T-cell (primary cell): ENCODE measurements at places on chromosomes 4 and X.

DNA sequence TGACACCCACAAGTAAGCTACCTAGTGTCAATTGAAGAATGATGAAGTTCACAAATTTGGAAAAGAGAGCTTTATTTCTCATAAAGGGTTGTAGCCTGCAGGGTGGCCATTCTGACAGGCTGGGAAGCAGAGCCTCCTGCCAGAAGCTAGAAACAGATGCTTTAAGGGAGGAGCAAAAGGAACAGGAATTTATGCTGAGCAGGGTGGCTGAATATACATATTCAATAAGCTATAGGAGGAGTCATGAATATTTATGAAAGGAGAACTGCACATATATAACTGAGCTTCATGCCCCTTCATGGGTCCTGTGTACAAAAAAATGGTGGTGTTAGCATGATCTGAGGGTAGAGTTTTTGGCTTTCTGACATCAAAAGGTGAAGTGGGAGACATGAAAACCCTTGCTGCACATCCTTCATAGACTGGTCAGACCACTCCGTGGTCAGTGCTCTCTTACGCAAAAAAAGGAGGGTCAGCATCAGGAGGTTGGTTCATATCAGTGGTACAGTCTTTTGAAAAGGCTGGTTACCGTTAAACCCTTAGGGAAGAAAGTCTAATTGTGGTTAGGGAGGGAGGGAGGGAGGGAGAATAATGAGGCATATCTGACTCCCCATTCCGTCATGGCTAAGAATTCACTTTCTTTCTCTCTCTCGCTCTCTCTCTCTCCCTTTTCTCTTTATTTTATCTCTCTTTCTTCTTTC is 121.4 kb downstream of the LUZP4 start:
- no peaks in the 10 kb centered on the region for H3K4me1 ChIP-seq
- no peak for DNase-seq
- H3K27me3 ChIP-seq, result no peaks in the 10 kb centered on the region
- no peak overlapping the region for H3K27ac ChIP-seq
- no peak overlapping the region for H3K4me3 ChIP-seq

DNA sequence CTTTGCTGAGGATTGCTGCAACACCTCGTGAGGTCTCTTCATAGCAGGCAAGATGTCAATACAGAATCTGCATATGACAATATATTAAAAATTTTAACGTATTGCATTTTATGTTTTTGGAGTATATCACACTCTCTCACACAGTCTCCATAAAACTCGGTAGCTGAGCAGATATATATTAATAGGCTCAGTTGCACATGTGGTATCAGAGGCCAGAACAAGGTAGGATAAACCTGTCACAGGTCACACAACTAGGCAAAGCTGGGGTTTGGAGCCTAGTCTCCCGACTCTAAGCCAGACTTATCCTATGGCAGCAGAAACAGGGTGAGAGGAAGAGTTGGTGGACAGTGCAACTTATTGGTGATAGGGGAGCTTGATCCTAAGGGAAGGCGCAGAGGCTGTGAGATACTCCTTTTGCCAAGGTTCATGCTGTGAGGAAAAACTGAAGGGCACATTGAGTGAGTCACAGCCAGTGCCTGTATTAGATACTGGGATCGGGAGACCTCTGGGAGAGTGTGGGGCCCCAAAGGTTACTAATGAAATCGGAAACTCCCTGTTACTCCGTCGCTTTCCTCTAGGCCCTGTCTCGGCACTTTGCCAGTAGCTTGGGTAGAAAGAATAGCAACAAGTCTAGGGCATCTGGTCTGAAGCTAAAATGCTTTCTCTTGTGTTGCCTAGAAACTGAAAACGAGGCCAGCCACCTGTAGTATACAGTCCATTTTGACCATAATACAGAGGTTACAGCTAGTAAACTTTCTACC is 195.7 kb downstream of the ARHGAP10 start:
- no peak for DNase-seq
- no peaks in the 10 kb centered on the region for H3K4me1 ChIP-seq
- H3K4me3 ChIP-seq, result no peak overlapping the region
- no peaks in the 10 kb centered on the region for H3K36me3 ChIP-seq
- no peaks in the 10 kb centered on the region for H3K27me3 ChIP-seq

DNA sequence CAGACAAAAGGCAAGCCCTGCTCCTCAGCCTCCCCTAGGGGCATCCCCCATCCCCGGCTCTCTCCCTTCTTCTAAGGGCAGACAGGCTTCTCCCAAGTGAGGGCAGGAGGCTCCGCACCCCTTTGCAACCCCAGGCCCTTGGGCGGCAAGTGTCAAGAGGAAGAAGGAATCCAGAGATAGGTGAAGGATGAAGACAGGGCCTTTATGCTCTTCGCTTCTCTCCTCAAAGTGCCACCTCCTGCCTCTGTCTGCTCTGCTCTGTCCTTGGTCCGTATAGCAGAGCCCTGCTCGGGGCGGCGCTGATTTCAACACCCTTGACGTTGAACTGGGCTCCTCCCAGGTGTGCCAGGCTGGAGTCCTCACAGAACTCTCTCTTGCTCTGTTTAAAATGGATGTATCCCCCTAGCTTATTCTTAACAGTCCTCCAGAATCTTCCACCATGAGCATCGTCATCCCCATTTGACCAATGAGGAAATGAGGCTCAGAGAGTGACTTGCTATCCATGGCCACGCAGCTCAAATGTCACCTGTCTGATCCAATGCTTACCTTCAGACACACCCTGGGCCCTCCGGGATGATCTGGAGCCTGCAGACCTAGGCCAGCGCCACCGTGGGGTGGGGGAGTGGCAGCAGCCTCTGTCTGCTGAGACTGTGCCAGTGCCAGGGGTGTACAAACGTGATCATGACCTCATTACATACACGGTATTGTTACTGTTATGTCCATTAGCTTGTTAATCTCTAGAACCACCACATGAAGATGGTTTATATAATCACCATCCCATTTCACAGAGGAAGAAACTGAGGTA is 99.8 kb downstream of the PHKA2 start:
- H3K27ac ChIP-seq, result no peak overlapping the region
- H3K4me3 ChIP-seq, result no peak overlapping the region
- no peak for DNase-seq
- H3K4me1 ChIP-seq, result peaks cover 33% of the 10 kb centered on the region

- H3K4me3 ChIP-seq, result no peak overlapping the region
- H3K36me3 ChIP-seq, result peaks cover 3% of the 10 kb centered on the region
- H3K27me3 ChIP-seq, result no peaks in the 10 kb centered on the region
- no peak overlapping the region for H3K27ac ChIP-seq
Observed at GRCh38 chr4:145884775-145885174, 53.8 kb downstream of the ZNF827 start.

DNA sequence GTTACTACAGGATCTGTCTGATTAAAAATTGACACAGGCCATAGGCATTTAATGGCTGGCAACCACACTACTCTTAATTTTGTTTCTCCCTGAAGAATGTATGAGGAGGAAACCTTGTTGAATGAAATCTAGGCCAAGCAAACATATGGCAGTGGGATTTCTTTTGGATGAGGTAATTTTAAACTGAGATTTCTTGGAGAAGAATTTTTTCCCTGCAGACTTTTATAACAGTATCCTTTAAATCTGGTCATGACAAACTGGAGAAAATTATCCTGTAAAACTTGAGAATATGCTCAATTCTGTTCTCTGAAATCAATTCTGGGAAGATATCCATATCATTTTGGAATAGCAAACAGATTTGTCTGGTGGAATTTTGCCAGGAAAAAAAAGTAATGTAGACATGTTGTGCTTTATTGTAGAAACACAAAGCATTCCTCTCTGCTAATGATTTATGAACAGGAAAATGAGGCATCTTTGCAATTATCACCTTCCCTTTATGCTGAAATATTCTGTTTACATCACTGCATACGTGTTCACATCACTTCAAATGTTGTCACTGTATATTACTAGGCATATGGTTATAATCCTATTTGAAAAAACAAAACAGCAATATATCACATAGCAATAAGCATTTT is 108.3 kb upstream of the ARSJ start:
- DNase-seq, result no peak
- H3K4me1 ChIP-seq, result no peaks in the 10 kb centered on the region
- H3K36me3 ChIP-seq, result no peaks in the 10 kb centered on the region
- H3K4me3 ChIP-seq, result no peak overlapping the region

DNA sequence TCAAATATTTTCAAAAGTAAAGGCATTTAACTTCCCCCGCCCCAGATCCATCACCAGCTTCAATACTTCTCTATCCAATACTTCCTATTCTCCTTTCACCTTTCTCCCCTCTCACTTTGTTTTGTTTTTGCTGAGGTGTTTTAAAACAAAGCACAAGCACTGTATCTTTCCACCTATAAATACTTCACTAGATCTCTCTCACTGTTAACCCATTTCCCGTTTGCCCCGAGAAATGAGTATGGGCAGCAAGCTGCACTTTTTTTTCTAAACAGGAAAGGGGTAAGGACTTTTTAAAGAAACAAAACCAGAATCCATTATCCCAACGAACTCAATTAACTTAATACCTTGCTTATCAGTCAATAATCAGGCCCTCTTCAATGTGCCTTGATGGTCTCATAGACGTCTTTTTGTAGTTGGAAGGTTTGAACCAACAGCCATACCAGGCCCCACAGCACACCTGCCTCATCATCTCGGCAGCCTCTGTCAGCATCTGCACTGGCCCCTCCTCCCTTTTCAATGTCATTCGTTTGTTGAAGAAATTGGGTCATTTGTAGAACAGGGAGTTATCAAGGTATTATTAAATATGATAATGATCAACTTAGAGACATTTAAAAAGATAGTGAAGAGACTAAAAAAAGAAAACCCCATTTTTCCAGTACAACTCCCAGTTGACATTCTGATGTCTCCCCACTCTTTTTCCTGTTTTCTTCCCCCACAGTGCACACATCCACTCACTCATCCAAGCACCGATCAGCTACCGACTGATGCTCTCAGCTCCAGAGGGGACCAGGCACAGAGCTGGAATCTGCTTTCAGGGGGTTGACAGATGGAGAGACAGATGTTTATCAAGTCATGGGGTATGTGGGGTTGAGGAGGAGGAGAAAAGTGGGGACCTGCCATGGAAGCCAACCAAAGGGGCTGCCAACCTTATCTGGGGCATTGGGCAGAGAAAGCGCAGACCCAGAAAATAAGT is 25.8 kb downstream of the CRMP1 start:
- H3K27me3 ChIP-seq, result peaks cover 21% of the 10 kb centered on the region
- H3K4me1 ChIP-seq, result peaks cover 4% of the 10 kb centered on the region
- H3K4me3 ChIP-seq, result no peak overlapping the region

- H3K4me3 ChIP-seq, result no peak overlapping the region
- no peak for DNase-seq
- H3K27ac ChIP-seq, result no peak overlapping the region
- peaks cover 8% of the 10 kb centered on the region for H3K4me1 ChIP-seq
Observed at GRCh38 chr4:7074426-7074825, 6.6 kb upstream of the GRPEL1 start.

- H3K4me1 ChIP-seq, result no peaks in the 10 kb centered on the region
- DNase-seq, result no peak
- H3K4me3 ChIP-seq, result no peak overlapping the region
- peaks cover 3% of the 10 kb centered on the region for H3K27me3 ChIP-seq
- no peaks in the 10 kb centered on the region for H3K36me3 ChIP-seq
Observed at GRCh38 chr4:99471349-99471748, 36.2 kb upstream of the ADH7 start.

GRCh38 chr4:180560896-180561295 is 1682.3 kb upstream of the TENM3 start:
- no peaks in the 10 kb centered on the region for H3K27me3 ChIP-seq
- no peaks in the 10 kb centered on the region for H3K36me3 ChIP-seq
- DNase-seq, result no peak
- no peaks in the 10 kb centered on the region for H3K4me1 ChIP-seq

DNA sequence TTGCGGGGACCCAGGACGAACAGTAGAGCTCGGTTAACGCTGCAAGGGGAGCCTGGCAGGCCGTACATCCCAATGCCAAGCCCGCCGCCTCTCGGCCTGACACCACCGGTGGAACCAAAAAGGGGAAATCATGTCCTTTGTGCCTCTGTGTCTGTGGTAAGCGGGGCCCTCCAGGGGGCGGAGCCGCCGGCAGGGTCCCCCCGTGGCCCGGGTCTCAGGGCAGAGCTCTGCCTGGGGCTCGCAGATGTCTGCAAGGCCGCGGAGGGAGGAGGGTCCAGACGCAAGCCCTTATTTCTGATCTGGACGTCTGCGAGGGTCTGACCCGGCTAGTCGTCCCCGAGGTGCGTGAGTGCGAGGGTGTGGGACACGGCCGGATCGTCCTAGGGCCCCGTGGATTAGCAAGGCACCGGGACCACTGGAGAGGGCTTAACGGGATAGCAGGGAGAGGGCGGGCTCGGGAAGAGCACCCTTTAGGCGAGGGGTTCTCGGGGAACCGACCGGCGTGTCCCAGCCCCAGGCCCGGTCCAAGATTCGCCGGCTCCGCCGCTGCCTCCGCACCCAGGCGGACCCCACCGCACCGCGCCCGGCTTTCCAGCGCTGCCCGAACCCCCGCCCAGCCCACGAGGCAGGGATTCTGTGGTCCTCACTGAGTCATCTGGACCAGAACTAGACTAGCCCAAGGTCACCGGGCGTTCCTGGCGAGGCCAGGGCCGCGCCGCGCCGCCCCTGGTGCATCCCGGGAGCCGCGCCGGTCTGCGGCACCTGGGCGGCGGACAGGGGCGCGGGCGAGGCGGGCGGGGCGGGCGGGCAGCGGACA is 863 bp upstream of the FAM193A start:
- no peaks in the 10 kb centered on the region for H3K36me3 ChIP-seq
- H3K27me3 ChIP-seq, result peaks cover 3% of the 10 kb centered on the region
- peaks cover 29% of the 10 kb centered on the region for H3K4me1 ChIP-seq
- peak overlapping the region; percentile 63 for H3K27ac ChIP-seq
- H3K4me3 ChIP-seq, result peak overlapping the region; percentile 69

DNA sequence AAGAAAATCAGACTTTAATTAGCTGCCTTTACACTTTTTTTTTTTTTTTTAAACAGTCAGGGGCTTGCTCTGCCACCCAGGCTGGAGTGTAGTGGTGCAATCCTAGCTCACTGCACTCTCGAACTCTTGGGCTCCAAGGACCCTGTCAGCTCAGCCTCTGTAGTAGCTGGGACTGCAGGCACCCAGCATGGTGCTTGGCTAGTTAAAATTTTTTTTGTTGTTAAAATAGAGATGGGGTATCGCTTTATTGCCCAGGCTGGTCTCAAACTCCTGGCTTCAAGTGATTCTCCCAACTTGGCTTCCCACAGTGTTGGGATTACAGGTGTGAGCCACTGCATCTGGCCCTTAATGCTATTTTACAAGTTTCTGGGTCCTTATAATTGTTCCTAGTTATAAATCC is 359.1 kb downstream of the SPRY1 start:
- H3K36me3 ChIP-seq, result no peaks in the 10 kb centered on the region
- H3K27ac ChIP-seq, result no peak overlapping the region
- H3K4me1 ChIP-seq, result no peaks in the 10 kb centered on the region
- DNase-seq, result no peak
